ENCODE measurements at places on chromosomes 4 and X.

DNA sequence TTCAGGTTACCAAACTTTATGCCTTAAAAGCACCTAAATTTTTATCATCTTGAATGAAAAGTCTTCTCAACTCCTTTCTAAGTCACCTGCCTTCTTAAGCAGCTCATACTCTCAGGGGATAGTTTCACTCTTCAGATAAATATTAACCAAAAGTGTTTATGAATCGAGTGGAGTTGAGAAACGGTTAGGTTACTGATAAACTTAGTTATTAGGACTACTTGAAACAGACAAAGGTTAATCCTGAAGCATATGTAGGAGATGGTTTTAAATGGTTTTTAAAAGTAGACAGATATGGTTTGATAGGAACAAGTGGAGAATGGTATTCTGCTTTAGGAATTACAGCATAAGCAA lies 32.8 kb downstream of the CLDN22 start:
- no peak for DNase-seq

- DNase-seq, result no peak
These were observed 50.6 kb upstream of the SRPX start for GRCh38 chrX:38271154-38271716.

- DNase-seq, result no peak
These were observed 119.4 kb downstream of the AFAP1 start for GRCh38 chr4:7820031-7820818.

- DNase-seq, result no peak
These were observed 106.4 kb downstream of the DHX15 start for GRCh38 chr4:24477919-24478318.

DNA sequence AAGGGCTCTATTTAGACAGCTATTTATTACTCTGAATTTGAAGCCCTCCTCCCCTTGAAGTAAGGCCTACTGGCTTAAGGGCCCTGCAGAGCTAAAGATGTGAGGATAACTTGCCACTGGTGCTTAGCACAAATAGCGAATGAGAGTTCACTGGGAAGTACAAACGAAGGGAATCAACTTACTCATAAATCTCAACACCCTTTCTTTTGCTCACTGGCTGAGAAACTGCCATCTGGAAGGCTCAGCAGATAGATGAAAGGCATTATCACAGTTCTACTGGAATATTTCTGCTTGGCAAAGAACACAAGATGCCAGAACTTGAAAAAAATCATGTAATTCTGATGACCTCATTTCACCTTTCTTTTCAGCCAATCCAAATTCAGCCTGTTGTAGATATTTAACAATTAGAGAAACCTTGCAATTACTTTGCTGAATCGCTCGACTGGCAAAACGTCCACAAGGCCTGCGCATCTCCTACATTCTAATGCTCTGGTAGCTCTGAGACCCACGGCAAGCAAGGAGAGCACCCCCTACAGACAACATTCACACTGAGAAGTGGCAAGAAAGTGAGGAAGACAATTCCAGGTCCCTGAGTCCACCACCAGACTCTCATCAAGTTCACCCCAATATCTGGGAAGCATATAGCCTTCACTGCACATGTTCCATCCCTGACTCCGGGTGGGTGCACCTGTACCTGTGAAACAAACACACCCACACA lies 27.5 kb downstream of the TSPAN5 start:
- no peak for DNase-seq

- no peak for DNase-seq
These were observed 84.6 kb downstream of the PPP3CA start for GRCh38 chr4:101262683-101263082.

GRCh38 chr4:38123555-38123954 lies 163.4 kb downstream of the PTTG2 start:
- DNase-seq, result no peak

- DNase-seq, result no peak
These were observed 153.0 kb downstream of the CBR4 start for GRCh38 chr4:168857009-168857408.

DNA sequence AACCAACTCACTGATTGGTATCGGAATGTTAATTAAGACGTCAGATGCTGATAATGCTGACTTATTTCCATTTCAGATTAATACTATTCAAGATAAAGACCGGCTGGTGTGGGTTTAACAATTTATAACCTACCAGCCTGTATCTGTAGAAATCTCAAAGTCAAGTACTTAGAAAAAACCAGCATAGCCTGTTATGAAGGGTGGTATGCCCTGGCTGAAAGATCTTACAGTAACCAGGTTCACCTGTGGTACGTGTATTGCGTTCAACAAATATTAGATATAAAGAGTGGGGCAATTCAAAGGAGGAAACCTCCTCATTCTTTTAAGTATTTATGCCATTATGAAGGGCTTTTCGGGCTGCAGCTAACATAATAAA lies 240.8 kb upstream of the ANXA3 start:
- DNase-seq, result no peak

DNA sequence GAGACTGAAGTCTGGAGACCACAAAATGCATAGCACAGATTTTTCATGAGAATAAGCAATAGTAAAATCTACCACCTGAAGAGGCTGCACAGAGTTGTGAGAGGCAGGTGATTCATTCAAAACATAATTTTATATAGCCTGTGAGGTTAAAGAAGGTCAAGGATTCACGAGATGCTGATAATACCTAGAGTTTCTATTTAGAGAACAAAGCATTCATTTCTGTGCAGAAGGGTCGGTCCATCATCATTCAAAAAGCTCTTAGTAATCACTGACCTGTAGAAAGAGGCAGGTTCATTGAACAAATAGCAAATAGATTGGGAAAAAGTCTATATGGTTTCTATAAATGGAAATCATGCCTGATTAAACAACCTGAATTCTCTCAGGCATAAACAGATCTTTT lies 26.6 kb downstream of the GABRB1 start:
- DNase-seq, result no peak

- no peak for DNase-seq
These were observed 76.6 kb downstream of the SLC2A9 start for GRCh38 chr4:9944431-9945425.

Data from CD4-positive, alpha-beta T cell treated with Interleukin-4 for 1 hour (primary cell).